Cortex of kidney (tissue), 1 donor: ENCODE measurements at places on chromosomes 5 and 9.

DNA sequence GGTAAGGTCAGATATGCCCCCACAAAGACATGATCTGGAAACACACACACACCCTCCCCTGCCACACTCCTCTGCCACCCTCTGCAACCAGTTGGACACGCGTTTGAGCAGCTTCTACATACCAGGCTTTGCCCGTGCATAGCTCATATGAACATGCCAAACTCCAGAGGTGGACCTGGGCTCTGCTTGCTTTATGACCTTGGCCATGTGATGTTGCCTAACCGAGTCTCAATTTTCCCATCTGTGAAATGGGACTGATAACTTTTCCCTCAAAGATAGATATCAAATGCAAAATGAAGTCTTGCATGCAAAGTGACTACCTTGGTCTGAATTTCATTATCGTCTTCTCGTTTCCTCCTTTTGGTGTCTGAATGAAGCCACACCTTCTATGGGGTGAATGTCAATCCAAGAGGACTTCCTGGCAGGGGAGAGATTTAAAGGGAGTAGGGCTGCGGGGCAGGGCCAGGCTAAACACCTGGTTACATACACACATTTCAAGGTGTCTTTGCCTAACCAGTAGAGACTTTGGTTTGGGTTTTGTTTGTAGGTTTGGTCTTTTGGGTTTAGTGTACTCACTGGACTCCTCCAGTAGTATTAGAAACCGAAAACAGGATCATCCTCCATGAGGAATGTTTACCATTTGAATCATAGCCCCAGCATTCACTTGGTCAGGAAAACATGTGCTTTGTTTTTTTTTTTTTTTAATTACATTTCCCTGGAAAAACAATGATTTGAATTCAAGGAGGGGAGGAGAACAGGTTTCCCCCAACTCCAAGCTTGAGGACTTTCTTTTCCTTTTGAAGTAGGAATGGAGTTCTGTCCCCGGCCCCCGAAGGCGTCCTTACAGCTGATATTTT, 63.2 kb downstream of the COL27A1 start:
- no peak for DNase-seq

DNA sequence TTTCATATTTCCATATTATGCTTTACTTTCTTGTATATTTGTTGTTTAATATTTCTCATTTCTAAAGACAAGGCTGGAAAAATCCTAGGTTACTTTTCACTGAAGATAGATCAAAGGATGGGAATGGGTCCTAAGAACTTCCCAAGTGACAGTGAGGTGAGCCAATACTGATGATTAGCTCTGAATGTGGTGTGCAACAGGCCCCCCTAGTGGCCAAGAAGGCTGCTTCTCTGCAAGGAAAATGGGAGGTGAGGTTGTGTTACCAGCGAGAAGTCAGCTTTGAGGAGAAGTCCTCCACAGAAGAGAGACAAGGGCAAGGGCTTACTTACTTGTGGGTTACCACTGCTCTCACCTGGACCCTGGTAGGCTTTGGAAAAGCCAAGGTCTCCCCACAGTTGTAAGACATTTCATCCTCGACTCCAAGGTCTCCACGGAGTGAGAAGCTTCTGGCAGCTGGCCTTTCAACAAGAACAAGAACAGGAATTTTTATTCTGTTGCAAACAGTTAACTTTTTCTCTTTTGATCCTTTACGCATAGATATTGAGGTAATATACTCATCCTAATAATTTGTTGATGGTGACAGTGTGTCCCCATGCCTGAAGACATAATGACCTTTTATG, 69.9 kb downstream of the MAMDC2 start:
- DNase-seq: no peak

GRCh38 chr5:163968651-163969050, 463.2 kb downstream of the MAT2B start:
- DNase-seq: no peak

DNA sequence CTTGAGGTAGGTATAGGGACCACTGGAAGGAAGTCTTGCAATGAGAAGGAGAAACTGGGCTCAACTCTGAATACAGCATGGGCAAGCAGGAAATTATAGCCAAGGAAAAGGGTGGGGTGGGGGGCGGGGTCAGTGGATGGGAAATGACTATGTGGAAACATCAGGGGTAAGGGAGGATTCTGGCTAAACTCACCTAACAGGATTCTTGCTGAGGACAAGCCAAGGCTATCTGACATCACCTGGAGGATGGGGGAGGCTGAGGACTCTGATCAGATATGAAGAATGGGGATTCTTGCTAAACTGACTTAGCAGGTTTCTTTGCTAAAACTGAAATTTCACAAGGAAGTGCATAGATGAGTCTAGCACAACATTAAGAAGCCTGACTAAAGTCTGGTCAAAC, 40.8 kb downstream of the CTSL start:
- DNase-seq: no peak

DNA sequence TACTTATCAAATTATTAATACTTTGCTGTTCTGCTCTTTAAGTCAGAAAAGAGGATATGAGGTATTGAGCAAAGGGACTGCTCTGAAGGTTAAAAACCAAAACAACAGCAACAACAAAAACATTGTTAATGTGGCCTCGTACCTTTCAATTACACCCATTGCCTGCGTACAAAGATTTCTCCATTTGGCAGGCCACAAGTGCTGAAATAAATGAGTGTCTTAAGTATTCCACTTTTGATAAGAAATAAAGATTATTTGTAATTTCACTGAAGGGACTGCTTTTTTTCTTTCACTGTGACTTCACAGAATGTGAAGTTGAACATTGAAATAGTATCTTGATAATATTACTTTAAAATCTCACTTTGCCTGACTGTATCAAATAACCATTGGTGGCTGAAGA, 163.2 kb upstream of the MRPS30 start:
- no peak for DNase-seq

DNA sequence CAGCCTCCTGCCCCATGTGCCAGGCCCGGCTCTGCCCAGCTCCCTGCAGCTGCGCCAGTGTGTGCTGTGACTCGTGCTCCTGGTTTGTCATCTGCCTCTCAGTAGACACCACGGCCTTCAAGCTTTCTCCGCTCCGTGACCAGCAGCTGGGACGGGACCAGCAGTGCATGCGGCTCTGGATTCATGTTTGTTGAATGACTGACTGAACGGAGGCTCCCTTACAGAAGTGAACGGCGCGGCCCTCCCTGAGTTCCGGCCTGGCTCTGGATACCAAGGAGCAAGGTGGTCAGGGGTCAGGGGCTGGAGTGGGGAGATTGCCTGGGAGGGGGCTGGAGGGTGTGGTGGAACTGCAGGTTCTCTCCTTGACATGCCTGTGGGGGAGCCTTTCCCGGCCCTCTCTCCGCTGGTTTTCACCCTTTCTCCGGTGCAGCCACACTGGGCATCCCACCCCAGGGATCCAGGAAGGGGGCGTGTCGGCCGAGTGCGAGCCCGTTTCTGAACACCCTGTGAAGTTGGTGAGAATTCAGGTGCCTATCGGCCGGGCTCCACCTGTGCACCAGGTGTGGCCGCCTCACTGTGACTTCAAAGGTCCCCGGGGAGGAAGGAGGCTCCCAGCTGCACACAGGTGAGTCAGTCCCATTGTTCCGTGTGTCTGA, 11.1 kb upstream of the CEP72 start:
- DNase-seq: no peak

DNA sequence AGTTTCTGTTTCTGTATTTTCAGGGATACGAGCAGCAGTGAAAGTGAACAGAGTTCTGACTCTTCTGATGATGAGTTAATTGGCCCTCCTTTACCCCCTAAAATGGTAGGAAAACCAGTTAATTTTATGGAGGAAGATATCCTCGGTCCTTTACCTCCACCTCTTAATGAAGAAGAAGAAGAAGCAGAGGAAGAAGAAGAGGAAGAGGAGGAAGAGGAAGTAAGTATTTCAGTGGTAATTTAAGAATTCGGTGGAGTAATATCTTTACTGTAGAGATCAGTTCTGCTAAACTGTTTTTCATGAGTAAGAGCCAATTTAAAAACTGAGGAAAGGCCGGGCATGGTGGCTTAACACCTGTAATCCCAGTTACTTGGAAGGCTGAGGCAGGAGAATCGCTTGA, 17.2 kb downstream of the WDR70 start:
- DNase-seq: no peak

- DNase-seq: no peak
Measured at GRCh38 chr5:61327760-61328753, 4.0 kb upstream of the ZSWIM6 start.

- DNase-seq: no peak
Measured at GRCh38 chr5:96220610-96221390, 212.2 kb downstream of the PCSK1 start.

GRCh38 chr5:140553657-140554056, 3.6 kb downstream of the SRA1 start:
- DNase-seq: no peak

DNA sequence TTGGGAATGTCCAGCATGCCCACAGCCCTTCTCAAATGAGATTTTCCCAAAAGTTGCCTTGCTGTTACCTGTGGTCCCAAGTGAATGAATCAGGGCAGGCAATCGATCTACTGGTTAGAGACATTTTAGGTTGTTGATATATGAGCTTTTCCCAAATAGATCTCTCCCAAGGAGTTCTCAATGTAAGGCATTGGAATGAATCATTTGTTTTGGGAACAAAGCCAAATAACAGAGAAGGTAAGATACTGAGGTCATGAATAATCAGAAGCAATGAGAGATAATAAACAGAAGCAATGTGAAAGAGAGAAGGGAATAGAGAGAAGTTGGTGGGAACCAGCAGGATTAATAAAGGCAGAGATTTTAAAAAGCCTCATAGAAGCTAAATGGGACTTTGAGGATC, 93.6 kb upstream of the FER start:
- no peak for DNase-seq

GRCh38 chr9:121837113-121837961, 185.9 kb downstream of the DAB2IP start:
- DNase-seq: no peak

GRCh38 chr5:130112246-130112645, 208.0 kb downstream of the CHSY3 start:
- DNase-seq: no peak

GRCh38 chr5:154593071-154593470, 115.0 kb upstream of the HAND1 start:
- no peak for DNase-seq
